ENCODE measurements at places on chromosomes 11 and 22.

DNA sequence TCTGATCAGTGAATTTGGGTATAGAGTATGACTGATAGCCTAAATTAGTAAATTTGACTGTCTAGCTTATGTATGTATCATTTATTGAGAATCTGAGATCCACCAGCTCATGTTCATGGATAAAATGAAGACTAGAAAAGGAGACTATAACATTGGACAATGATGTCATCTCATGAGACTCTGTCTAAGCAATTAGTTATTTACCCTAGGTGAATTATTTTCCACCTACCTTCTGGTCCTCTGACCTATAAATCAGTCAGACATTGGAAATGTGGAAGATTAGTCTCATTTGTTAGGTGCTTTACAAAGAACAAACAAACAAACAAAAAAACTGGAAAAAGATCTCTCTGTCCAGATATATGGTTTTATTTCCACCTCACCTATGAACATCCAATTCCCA is 38.7 kb upstream of the CALCA start:
- DNase-seq: no peak

- no peak for DNase-seq
Observed at GRCh38 chr11:8759634-8760033, 77.0 kb downstream of the RPL27A start.

DNA sequence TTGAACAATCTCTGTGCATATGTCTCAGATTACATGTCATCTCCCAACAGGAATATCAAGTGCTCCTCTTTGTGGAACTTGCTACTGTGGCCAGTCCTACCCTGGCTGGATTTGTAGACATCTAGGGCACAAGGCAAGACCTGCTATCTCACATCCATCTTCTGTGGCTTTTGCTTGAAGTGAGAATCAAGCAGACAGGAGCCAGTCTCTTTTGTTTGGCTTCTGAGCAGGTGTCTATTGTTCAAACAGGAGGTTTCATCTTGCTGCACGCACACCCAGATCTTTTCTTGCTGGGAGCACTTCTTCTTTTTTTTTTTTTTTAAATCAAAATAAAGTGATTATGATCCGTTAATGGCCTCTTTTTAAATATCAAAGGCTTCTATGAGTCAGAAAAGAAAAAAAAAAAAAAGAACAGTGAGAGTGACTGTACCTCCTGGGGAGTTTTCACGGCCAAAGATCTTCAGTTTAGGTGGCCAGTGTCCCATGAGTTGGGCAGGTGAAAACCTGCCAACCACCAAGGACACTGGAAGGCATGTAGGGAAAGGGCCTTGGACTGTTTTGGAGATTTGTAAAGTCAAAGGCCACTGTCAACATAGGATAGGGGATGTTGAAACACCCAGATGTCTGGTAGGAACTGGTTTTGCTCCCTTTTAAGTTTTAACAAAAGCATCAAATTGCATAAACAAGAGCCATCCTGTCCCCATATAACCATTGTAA is 78.1 kb downstream of the CD44 start:
- DNase-seq: no peak

- DNase-seq: no peak
Observed at GRCh38 chr11:18379201-18379600, 15.2 kb upstream of the LDHA start.

- DNase-seq: peak; percentile 87
Observed at GRCh38 chr11:67277231-67277961, 11.1 kb downstream of the GRK2 start.

GRCh38 chr11:133041181-133041580 is 491.1 kb downstream of the OPCML start:
- DNase-seq: no peak

GRCh38 chr11:61671527-61671926 is 8.7 kb upstream of the DAGLA start:
- no peak for DNase-seq

GRCh38 chr11:12380565-12381325 is 3.4 kb downstream of the PARVA start:
- no peak for DNase-seq

DNA sequence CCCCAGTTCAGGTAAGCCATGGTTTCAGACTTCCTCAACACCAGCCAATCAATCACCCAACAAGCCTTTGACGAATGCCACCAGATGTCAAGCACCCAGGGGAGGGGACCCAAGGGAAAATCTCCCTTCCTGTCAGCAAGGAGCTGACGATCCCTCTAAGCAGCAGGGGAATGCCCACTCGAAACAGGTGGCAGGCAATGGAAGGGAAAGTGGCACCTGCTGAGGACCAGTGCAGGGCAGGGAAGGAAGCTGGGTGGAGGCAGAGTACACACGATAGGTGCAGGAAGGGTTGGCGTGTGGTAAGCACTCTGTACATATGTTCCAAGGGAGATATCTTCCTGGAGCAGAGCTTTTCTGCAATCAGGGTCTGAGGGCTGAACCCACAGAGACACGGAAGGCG is 11.7 kb upstream of the CREB3L1 start:
- no peak for DNase-seq

DNA sequence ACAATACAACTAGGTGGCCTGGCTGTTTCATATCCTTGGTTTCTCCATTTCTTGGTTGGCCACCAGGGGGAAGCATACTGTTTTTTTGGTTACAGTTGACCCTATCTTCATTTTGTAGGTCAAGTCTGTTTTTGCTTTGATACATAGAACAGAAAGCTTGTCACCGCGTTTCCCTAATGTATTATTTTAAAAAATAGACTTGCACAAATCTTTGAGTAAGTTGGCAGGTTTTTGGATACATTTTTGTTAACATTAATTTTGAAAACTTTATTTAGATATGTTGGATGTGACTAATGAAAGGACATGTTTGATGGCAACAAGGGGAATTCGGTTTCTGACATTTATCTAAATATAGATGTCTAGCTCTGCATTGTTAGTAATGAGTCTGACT is 3.0 kb downstream of the NCR3LG1 start:
- DNase-seq: peak; percentile 65

- DNase-seq: no peak
Observed at GRCh38 chr11:129644326-129644725, 171.3 kb upstream of the TMEM45B start.

GRCh38 chr22:37659066-37659896 is 758 bp downstream of the PDXP start:
- DNase-seq: peak; percentile 40

DNA sequence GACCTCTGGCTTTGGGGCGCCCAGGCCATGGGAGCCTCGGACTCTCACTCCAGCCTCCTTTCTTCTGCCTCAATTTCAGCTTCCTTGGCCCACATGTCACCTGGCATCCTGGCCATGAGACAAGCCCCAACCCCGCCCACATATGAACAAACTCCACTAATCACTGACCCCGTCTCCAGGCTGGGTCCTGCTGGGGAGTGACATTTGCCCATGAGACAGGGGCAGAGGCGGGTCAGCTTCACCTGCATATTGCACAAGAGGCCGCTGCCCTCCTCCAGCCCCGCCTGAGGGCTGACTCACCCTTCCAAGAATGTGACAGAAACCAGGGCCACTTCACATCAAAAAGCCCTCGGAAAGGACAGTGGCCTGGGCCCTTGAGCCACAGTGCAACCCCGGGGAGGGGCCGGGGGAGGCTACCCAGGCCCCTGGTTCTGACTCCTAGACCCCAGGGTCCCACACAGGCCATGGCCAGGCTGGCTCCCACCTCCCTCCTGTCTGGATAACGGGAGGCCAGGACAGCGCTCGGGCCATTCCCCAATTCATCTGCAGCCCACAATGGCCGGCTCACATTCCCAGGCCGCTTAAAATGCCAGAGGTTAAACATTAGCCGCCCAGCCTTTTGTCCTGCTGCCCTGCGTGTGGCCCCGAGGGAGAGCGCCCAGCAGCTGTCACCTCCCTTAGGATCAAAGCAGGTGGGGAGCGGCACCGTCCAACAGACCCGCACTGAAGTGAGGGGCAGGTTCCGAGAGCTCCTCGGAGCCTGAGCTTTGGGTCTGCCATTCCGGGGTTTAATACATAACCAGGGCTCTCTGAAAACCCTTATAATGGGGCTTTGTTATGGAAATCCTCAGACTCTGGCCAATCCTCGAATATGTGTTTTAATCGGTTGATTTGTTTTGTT is 42.3 kb downstream of the TRMU start:
- DNase-seq: no peak

GRCh38 chr11:120784566-120785251 is 239.2 kb upstream of the TBCEL start:
- DNase-seq: no peak

Data from activated CD8-positive, alpha-beta memory T cell treated with anti-CD3 and anti-CD28 coated beads, Interleukin-2, amount 50 U/mL, for 4 hours (primary cell).